Ovary (tissue), 10 donors: ENCODE measurements at places on chromosomes 13 and 19. TPM values are rescaled to one million over a fixed set of nuclear protein-coding genes. Genes with fewer than 3 reads are reported as not detected.

- no peaks in the 10 kb centered on the region for H3K4me1 ChIP-seq
- H3K27ac ChIP-seq: no peak overlapping the region
- H3K4me3 ChIP-seq: no peak overlapping the region
Measured at GRCh38 chr13:80454245-80454644, 113.3 kb upstream of the SPRY2 start.

DNA sequence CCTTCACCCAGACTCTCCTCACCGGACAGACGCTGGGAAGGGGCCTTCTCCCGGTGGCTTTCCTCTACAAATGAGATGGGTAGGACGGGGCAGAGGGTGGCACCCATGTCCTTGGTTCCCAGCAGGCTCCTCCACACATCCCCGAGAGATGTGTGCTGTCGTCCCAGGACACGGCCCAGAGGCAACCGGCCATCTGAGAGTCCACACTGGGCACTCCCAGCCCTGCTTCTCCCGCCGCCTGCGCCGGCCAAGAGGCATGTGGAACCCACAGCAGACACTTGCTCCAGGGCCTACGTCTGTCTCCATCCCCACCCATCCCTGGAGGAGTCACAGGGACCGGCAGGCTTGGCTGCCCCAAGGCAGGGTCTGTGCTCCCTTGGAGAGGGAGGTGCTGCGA lies 179.9 kb downstream of the KDM4B start:
- DNase-seq: peak; percentile 13
- H3K27me3 ChIP-seq: no peaks in the 10 kb centered on the region
- H3K27ac ChIP-seq: no peak overlapping the region
- no peaks in the 10 kb centered on the region for H3K36me3 ChIP-seq

- H3K27ac ChIP-seq: no peak within 1 kb of the TSS
- H3K27me3 ChIP-seq: no peaks in the 10 kb centered on the region
- H3K4me1 ChIP-seq: peaks cover 5% of the 10 kb centered on the region
- peak; percentile 78 for DNase-seq
- H3K36me3 ChIP-seq: no peaks in the 10 kb centered on the region
Measured at GRCh38 chr13:44373601-44374347, at the start of gene SERP2. TSS of gene SERP2 (plus strand) at chr13:44373824. CDS start at chr13:44374026, 202 bp downstream.

DNA sequence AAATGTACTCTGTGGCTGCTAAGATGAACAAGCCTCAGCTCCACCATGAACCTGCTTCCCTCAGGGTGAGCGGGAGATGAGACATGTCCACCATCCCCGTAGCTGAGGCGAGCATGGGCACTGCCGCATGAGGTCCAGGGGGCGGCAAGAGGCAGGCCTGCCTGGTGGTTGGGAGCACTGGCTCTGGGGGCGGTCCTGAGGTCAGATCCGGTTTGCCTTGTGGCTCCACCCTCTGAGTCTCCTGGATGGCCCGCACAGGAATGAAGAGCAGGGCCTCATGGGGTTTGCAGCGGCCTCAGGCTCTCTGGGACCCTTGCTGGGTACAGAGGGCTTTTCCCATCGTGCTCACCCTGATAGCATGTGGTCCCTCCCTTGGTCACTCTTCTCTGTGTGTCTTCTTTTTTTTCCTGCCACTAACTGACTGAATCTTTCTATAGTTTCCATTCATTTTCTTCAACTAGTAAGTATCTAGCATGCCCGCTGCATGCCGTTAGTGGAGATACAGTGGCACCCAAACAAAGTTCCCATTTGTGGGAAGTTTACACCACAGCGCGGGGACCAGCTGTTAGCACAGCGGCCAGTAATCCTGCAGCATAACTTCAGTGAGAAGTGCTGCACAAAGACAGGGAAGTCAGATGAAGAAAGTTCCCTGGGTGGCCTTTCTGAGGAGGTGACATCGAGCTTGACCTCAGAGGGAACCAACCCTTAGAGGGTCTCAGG lies 37.3 kb downstream of the CAPN12 start:
- no peak overlapping the region for H3K27ac ChIP-seq
- H3K4me3 ChIP-seq: no peak overlapping the region
- no peaks in the 10 kb centered on the region for H3K36me3 ChIP-seq
- peaks cover 9% of the 10 kb centered on the region for H3K4me1 ChIP-seq
- H3K27me3 ChIP-seq: no peaks in the 10 kb centered on the region

GRCh38 chr13:60501236-60501635 lies 104.2 kb downstream of the TDRD3 start:
- no peak for DNase-seq
- H3K27ac ChIP-seq: no peak overlapping the region
- H3K4me3 ChIP-seq: no peak overlapping the region
- no peaks in the 10 kb centered on the region for H3K4me1 ChIP-seq
- no peaks in the 10 kb centered on the region for H3K36me3 ChIP-seq
- H3K27me3 ChIP-seq: no peaks in the 10 kb centered on the region

DNA sequence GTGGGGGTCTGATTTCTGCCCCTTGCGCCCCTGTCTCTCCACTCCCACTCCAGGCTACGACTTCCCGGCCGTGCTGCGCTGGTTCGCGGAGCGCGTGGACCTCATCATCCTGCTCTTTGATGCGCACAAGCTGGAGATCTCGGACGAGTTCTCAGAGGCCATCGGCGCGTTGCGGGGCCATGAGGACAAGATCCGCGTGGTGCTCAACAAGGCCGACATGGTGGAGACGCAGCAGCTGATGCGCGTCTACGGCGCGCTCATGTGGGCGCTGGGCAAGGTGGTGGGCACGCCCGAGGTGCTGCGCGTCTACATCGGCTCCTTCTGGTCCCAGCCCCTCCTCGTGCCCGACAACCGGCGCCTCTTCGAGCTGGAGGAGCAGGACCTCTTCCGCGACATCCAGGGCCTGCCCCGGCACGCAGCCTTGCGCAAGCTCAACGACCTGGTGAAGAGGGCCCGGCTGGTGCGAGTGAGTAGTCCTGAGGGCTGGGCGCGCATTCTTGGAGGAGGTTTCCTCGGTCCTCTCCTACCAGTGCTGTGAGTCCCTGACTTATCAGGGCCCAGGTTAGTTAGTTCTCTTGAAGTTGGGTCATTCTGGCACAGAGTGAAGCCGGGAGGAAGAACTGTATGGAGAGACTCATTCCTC lies 12.7 kb downstream of the EHD2 start:
- H3K27me3 ChIP-seq: no peaks in the 10 kb centered on the region
- peaks cover 17% of the 10 kb centered on the region for H3K4me1 ChIP-seq
- no peak overlapping the region for H3K27ac ChIP-seq

DNA sequence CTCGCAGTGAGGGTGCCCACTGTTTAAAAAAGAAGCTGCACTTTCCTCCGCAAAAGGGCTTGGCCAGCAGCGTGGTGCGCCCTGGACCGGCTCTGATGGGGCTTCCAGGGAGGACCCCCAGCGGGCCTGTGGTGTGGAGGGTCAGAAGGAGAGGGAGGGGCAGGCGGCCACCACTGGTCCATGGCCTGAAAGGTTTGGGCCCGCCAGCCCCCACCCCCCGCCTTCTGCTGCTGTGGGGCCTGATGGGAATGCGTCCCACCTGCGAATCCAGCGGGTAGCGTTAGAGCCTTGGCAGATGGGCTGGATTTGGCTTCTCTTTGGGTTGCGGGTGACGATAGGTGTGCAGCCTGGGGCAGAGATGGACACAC lies 34.7 kb downstream of the TMEM255B start:
- no peak for DNase-seq
- no peak overlapping the region for H3K27ac ChIP-seq
- no peaks in the 10 kb centered on the region for H3K36me3 ChIP-seq
- no peak overlapping the region for H3K4me3 ChIP-seq
- no peaks in the 10 kb centered on the region for H3K4me1 ChIP-seq

DNA sequence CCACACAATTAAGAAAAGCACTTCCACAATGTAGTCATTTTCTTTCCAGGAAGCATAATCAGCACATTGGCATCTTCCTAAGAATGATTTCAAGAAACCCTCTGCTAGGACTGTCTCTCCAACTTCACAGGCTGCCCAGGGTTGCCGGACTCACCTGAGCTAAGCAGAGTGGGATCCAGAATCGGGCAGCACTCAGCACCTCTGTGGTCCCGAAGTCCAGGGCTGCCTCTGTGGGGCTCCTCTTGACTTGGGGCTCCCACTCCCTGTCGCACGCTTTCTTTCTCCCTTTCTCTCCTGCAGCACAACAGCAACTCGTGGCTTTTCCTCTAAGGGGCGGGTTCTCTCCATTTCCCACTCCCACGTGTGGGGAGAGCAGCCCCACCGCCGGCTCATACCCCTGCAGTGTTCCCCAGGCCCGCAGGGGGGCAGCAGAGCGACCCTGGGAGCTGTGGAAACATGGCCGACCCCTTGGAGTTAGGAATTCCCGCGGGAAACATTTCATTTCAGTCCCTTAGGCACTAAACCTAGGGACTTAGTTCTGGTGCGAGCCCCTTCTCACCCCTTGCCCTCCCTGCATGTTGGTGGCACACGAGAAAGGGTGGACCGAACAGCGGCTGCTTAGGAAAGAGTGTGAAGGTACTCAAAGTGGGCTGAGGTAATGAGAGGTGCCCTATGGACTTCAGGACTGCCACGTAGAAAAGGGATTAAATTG lies at the start of gene TMEM272:
TMEM272 (minus strand) TSS at position 316 of the 712 bp plus-strand sequence. CDS start 6,647 bp downstream, outside the sequence.
- peak within 1 kb of the TSS; percentile 19 for H3K4me3 ChIP-seq
- H3K36me3 ChIP-seq: no peaks in the 10 kb centered on the region

DNA sequence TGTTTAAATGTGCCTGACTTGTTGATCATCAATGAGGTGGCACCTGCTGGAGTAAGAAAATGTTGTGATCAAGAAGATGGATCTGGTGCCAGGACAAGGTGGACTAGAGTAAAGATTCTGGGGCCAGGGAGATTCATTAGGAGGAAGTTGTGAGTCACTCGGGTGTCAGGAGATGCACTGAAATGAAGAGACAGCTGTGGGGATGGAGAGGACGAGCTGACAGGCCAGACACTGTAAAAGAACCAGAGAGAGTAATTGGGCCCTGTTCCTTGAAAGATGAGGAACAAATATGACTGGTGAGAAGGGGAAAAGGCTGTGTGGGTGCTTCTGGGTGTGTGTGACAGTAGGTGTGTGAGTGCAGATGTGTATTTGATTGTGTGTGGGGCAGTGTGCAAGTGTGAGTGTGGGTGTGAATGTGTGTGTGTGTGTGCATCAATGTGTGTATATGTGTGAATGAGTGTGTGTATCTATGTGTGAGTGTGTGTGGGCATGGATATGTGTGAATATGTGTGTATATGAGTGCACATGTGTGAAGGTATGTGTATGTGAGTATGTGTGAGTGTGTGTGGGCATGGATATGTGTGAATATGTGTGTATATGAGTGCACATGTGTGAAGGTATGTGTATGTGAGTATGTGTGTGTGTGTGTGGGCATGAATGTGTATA lies 260.5 kb downstream of the RFC3 start:
- H3K4me1 ChIP-seq: peaks cover 2% of the 10 kb centered on the region
- no peak overlapping the region for H3K4me3 ChIP-seq
- no peaks in the 10 kb centered on the region for H3K36me3 ChIP-seq
- no peak overlapping the region for H3K27ac ChIP-seq
- DNase-seq: no peak

- no peaks in the 10 kb centered on the region for H3K27me3 ChIP-seq
- H3K4me3 ChIP-seq: no peak overlapping the region
- no peak overlapping the region for H3K27ac ChIP-seq
- no peaks in the 10 kb centered on the region for H3K36me3 ChIP-seq
Measured at GRCh38 chr13:23963947-23964346, 66.6 kb upstream of the C1QTNF9B start.

DNA sequence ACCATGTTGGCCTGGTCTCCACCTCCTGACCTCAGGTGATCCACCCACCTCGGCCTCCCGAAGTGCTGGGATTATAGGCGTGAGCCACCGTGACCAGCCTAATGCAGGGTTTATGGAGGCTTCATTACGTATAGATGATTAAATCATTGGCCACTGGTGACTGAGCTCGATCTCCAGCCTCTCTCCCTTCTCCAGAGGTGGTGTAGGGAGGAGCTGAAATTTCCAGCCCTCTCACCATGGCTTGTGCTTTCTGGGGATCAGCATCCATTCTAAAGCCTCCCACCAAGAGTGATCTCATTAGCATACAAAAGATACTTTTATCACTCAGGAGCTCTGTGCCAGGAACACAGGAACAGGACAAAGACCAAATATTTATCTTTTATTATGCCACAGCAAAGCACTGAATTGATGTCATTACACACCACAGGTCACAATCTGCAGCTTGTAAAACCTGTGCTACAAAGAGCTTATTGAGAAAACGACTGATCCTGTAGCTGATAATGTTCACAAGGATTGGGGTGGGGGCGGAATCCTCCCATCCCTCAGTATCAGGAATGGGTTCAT lies 32.4 kb downstream of the RHPN2 start:
- no peaks in the 10 kb centered on the region for H3K27me3 ChIP-seq
- no peaks in the 10 kb centered on the region for H3K36me3 ChIP-seq
- H3K4me1 ChIP-seq: no peaks in the 10 kb centered on the region

- no peaks in the 10 kb centered on the region for H3K36me3 ChIP-seq
- H3K27me3 ChIP-seq: no peaks in the 10 kb centered on the region
- H3K4me1 ChIP-seq: peaks cover 2% of the 10 kb centered on the region
- DNase-seq: no peak
- no peak overlapping the region for H3K4me3 ChIP-seq
Measured at GRCh38 chr13:35599384-35599783, 122.9 kb upstream of the MAB21L1 start.

- DNase-seq: no peak
- no peaks in the 10 kb centered on the region for H3K4me1 ChIP-seq
- no peak overlapping the region for H3K27ac ChIP-seq
Measured at GRCh38 chr19:28242317-28242927, 970.5 kb downstream of the UQCRFS1 start.

- no peaks in the 10 kb centered on the region for H3K4me1 ChIP-seq
- no peaks in the 10 kb centered on the region for H3K36me3 ChIP-seq
Measured at GRCh38 chr13:112142401-112142930, 75.5 kb downstream of the SOX1 start.

DNA sequence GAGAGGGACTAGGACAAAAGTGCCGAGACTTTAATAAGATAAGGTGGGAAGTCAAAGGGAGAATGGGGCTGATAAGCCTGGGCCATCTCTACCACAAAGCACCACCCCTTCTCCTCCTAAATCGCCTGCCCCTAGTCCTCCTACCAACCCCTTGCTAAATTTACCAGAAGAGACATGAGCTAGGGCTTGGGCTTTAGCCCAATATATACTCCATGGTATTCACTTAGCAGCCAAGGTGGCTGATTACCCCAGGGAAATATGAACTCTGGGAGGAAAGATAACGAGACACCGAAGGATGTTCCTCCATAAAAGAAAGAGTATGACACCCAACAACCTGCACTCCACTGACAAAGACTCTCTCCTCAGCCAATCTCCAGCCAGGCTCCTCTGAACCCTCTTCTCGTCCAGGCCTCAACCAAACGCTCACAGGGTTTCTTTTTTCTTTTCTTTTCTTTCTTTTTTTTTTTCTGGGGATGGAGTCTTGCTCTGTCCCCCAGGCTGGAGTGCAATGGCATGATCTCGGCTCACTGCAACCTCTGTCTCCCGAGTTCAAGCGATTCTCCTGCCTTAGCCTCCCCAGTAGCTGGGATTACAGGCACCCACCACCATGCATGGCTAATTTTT lies 610.2 kb downstream of the UQCRFS1 start:
- H3K4me1 ChIP-seq: no peaks in the 10 kb centered on the region
- no peak for DNase-seq
- H3K27ac ChIP-seq: no peak overlapping the region
- no peaks in the 10 kb centered on the region for H3K36me3 ChIP-seq

Gene THSD8
- not detected for total RNA-seq

Gene DIRAS1
- 8.0 TPM for total RNA-seq

Gene SYNE4
- 0.89 TPM for total RNA-seq

Gene ZNF805
- total RNA-seq: 27.8 TPM

Gene CRTC1
- 7.0 TPM for total RNA-seq

Gene FGF22
- total RNA-seq: 2.3 TPM
